ENCODE measurements at places on chromosomes 2 and 18.

DNA sequence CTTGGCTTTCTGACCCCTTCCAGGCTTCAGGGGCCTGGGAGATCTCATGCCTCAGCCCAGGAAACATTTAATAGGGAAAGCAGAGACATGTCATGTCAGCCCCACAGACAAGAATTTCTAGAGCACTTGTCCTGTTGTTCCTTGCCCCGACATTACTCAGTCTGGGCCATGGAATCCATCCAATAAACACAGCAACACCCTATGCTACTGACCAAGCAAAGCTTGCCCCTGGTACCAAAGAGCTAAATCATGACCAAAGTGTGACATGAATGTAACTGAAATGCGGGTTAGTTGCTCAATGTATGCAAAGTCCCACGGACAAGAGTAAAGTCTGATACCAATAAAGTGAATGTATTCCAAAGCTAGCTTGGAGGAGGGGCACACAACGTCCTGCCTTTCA lies 35.1 kb downstream of the EHD3 start:
- no peak for DNase-seq

GRCh38 chr2:60549928-60550177 lies 3.6 kb downstream of the BCL11A start:
- no peak for DNase-seq

DNA sequence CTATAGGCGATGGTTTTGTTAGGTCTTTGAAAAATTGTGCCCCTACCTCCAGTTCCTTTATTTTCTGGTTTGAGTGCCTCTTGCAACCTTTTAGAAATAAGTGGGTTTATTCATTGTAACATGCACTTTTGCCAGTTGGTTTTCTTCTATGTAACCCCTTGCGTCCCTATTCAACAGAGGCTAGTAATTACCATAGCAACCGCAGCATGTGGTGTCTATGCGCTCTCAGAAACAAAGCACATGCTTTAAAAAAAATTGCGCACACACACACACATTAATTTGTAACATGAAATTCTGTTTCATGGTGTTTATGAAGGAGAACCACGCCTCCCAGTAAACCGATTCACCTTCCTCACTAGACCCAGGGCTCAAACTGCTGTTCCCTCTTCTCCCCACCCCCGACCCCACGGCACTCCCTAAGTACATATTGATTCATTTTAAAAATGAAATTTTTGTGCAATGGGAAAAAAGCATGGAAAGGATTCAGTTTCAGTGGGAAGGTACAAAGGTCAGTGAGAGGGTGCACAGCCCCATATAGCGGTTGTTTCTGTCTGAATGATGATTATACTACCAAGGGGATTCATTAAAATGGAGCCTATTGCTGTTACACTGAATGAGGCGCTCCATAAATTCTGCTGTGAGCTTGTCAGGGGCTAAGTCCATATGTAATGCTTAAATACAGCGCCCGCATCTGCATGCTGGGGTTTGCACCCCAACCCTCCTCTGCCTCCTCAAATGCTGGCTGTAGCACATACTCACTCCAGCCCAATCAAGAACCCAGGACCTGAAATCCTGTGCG lies 206.9 kb downstream of the ICOS start:
- no peak for DNase-seq

- no peak for DNase-seq
These were observed 834.3 kb downstream of the CPS1 start for GRCh38 chr2:211390536-211391188.

Measured in KG1 (cell line).